ENCODE measurements at places on chromosomes 7 and 10. TPM values are rescaled to one million over a fixed set of nuclear protein-coding genes. Genes with fewer than 3 reads are reported as not detected.

DNA sequence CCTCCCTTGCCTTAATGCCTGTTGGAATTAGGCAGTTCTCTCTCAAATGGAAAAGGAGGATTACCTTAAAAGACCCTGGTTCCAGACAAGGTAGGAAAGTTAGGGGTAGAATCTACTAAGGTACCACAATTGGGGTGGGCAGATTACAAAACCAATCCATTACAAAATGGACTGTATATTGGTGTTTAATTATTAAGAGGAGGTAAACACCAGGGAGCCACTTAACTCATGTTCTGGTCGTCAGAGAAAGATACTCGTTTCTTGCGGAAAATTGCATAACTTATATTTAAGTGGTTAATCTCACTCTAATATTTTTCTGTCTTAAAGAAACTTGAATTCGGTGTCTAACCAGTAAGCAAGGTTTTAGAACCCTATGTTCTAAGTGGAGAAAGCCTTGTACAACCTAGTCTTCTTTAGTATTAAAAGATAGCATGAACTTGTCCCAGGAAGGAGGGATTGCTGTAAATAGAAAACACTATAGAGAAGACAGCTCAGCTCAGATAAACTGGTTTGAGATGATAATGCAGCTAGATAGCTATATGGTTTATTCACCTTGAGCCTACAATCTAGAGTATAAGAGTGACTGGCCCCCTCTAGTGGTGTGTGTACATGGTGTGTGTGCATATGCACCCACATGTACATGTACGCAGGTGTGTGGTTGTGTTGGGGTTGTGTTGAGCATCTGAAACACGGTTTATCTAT lies 58.0 kb upstream of the STRIP2 start:
- no peak for DNase-seq

DNA sequence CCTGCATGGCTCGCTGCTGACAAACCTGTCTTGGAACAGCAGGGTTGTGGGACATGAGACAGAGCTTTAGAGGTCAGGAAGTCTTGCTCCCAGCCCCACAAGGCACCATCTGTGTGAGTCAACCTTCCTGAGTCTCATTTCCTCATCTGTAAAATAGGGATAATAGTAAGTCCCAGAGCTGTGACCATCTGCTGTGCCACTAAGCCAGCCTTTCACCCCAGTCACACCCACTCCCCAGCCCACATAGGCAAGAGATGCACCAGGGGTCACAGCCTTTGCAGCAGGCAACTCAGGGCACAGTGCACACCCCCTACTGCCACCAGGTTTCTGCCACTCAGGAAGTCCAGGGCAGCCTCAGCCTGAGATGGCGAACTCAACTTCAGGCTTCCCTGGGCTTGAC lies 29.4 kb upstream of the CDH23 start:
- no peak for DNase-seq

The LDB3 gene
- 20.0 TPM for total RNA-seq

GRCh38 chr7:10973942-10974911 lies 555 bp downstream of the PHF14 start:
- DNase-seq: no peak

GRCh38 chr10:17100586-17100985 lies 29.0 kb downstream of the CUBN start:
- no peak for DNase-seq

- no peak for DNase-seq
Observed at GRCh38 chr10:112394475-112394875, 20.6 kb downstream of the ACSL5 start.

The GATA3 gene
- total RNA-seq: not detected

DNA sequence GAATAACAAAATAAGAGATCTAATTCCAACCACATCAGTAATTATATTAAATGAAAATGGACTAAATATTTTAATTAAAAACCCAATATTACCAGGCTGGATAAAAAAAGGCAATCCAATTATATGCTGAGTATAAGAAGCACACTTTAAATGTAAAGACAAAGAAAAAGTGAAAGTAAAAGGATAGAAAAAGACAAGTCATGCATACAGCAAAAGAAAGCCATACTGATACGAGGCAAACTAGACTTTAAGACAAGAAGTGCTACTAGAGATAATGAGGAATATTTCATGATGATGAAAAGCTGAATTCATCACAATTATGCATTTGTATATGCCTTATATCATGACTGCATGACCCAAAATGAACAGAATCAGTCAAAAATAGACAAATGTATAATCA lies 628.6 kb downstream of the PHTF2 start:
- no peak for DNase-seq

DNA sequence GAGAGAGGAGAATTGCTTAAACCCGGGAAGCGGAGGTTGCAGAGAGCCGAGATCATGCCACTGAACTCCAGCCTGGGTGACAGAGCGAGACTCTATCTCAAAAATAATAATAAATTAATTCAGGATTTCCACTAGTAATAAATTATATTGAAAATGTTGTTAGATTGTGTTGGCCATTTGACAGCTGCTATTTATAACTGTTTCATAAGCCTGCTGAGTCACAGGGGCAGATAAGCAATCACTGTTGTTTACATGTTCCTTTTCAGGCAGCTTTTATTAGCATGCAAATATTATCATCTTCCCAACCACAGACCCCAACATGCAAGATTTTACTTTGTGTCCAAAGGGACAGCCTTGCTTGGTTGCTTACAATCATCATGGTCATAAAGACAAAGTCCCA lies 49.5 kb upstream of the ZNF138 start:
- no peak for DNase-seq

- DNase-seq: no peak
Observed at GRCh38 chr10:88260329-88261051, 322.6 kb downstream of the RNLS start.

GRCh38 chr10:92832121-92832520 lies 16.2 kb upstream of the EXOC6 start:
- no peak for DNase-seq

- no peak for DNase-seq
Observed at GRCh38 chr7:26897928-26898327, 33.5 kb upstream of the SKAP2 start.

GRCh38 chr7:147400221-147400689 lies 1190.3 kb upstream of the C7orf33 start:
- no peak for DNase-seq

The GPR15LG gene
- not detected for total RNA-seq

The LFNG gene
- 5.8 TPM for total RNA-seq

The LIPF gene
- total RNA-seq: not detected

The OR2A5 gene
- total RNA-seq: not detected

DNA sequence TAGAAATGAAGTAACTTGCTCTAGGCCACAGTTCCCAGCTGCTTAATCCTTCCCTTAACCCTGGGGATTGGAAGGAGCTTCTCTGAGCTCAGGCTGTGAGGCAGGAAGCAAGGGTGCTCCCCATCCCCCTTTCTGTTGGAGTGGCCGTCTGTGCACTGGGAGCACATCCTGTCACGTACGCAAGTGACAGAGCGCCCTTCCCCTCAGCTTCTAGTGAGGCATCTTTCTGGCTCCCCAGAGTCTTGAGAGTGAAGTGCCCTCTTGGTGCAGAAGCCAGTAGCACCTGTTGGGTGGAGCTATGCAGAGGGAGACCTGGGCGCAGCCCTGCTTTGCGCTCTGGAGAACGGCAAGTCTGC lies 47.8 kb downstream of the SHH start:
- no peak for DNase-seq
